Fibroblast of the aortic adventitia (primary cell): ENCODE measurements at places on chromosomes 3 and 15. TPM values are rescaled to one million over a fixed set of nuclear protein-coding genes. Genes with fewer than 3 reads are reported as not detected.

RPL39L gene
- total RNA-seq = 2.8 and 33.8 TPM in 2 replicates

- no peak for DNase-seq
Observed at GRCh38 chr15:29695489-29696167, 126.6 kb downstream of the TJP1 start.

GRCh38 chr15:28125673-28126651, 26.8 kb upstream of the OCA2 start:
- peak; percentile 77 for DNase-seq

PSTPIP1 gene
- 0.18 TPM in 1 of 2 replicates, not detected in the other for total RNA-seq

DNA sequence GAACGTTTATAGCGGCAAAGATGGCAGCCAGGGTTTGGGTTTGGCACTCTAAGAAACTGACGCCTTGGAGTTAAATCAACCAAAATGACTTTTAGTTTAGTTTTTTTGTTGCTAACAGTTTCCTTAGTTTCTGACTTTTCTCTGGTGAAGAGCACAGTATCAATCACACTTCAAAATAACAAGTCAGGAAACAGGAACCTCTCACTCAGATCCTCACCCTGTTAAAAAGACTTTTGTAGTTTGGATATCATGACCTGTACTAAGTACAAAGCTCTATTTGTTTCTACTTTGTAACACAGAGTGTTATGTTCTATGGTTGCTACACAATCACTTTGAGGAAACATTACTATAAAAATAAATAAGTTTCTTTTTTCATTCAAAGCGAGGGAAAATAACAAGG, 51.1 kb downstream of the ATP10A start:
- DNase-seq = no peak

GRCh38 chr3:124669470-124669869, 60.8 kb upstream of the UMPS start:
- DNase-seq = peak; percentile 72

DNA sequence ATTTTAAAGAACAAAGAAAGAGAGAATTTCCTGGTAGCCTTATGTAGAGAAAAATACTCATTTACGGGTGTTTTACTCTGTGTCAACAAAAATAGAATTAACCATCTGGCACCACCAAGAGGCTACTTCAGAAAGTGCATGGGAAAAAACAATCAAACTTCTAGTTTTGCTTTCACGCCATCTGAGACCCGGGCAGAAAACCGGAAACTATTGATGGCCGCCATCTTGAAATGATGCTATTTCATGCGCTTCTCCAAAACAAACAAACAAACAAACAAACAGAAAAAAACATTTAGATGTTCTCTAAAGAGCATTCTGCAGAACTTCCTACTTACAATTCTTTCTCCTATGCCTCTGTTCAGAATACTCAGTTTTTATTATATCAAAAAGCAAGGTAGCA, 49.4 kb upstream of the SYNPR start:
- peak; percentile 57 for DNase-seq

MOBP gene
- not detected in 2 replicates for total RNA-seq
